Neural crest cell (in vitro differentiated cells): ENCODE measurements at places on chromosomes 6 and 20. TPM values are rescaled to one million over a fixed set of nuclear protein-coding genes. Genes with fewer than 3 reads are reported as not detected.

MRPS10 gene
- total RNA-seq: 29.0 and 32.0 TPM in 2 replicates

- DNase-seq: no peak
Observed at GRCh38 chr6:44534291-44534690, 146.8 kb downstream of the CDC5L start.

DNA sequence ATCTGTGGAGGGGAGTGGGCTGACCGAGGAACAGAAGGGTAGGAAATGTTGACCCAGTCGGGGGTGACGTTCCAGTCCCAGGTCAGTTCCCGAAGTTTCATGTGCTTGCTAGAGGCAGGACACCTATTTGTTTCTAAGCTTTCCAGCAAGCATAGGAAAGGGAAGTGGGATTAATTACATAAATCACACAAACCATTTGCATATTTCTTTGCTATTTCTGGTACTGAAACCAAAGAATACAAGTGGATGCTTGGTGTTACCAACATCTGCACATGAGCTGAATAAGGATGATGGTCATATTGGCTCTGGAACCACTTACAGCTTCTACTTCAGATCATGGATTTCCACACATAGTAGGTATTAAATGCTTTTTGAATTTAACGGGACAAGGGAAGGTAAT lies 546.5 kb downstream of the PRKN start:
- no peak for DNase-seq

DNA sequence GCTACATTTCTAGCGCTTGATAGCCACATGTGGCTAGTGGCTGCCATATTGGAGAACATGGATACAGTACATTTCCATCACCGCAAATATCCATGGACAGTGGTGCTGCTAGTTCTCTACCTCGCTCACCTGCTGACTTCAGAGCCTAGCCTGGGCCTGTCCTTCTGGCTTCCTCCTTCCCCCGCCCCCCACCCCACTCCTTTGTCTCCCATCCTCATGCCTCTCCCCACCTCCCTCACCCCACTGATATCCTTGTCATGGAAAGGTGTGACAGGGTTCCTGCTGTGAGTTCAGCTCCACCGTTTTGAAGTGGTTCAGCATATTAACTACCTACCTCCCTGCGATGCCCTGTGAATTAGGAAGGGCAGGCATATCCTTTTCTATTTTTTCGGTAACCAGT lies 14.2 kb downstream of the NKX2-2 start:
- DNase-seq: no peak

GRCh38 chr20:10312111-10312510 lies 93.5 kb downstream of the SNAP25 start:
- no peak for DNase-seq

GRCh38 chr6:30542404-30542725 lies 13.9 kb downstream of the GNL1 start:
- DNase-seq: no peak

DNA sequence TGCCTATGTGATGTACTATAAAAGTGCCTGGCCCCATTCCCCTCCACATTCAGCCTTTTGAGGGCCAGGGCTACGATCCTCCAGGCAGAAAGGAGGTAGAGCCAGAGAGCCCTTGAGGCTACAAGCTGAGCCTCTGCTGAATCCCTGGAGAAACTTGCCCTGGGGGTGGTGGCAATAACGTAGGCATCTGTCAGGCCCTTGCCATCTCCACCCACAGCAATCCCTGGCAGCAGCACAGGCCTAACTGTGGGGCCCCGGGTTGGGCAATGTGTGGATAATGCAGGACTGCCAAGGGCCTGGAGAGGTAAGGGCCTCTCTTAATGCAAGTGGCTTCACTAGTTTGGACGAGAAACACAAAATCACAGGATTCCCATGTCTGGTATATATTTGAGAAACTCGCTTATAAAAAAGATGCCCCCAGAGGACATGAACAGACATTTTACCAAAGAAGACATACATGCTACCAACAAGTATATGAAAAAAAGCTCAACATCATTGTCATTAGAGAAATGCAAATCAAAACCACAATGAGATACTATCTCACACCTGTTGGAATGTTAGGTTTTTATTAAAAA lies 99.0 kb downstream of the QRSL1 start:
- DNase-seq: no peak

GRCh38 chr6:835476-836160 lies 142.7 kb upstream of the EXOC2 start:
- no peak for DNase-seq

- no peak for DNase-seq
Observed at GRCh38 chr6:42696526-42697267, 25.7 kb downstream of the PRPH2 start.

GRCh38 chr6:98845211-98846020 lies 11.0 kb downstream of the POU3F2 start:
- peak; percentile 90 for DNase-seq

- no peak for DNase-seq
Observed at GRCh38 chr6:115882174-115882573, 178.5 kb downstream of the FRK start.

DNA sequence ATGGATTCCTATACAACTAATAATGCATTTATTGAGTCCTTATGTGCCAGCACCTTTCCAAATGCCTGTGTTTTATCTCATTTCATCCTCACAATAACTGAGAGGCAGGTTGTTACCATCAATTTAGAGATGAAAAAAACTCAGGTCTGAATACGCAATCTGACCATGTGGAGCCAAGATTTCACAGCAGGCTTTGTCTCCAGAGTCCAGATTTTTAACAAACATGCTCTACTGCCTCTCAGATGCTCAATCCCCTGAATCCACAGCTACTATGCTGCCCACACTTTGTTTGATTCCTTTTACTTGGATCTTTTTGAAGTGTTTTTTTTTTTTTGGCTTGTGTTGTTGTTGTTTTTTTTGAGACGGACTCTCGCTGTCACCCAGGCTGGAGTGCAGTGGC lies 46.8 kb downstream of the B4GALT5 start:
- no peak for DNase-seq

MYH7B gene
- 0.55 and 0.77 TPM in 2 replicates for total RNA-seq

DNA sequence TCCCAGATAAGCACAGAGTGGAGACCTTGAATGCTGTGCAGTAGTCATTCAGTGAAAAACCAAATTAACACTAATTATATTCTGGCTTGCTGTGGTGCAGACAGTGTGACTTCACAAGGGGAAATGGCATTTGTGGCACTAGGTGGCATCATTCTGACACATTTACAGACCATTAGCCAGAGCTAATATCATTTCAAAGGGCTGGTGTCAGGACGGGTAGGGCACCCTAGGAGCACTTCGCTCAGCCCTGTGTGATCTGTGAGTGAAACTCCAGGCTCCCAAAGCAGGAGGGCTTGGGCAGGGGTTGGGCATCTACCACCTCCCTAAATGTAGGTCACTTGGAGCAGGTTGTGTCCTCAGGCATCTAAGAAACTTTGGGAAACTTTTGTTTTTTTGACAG lies 555.8 kb downstream of the PKHD1 start:
- DNase-seq: no peak

GRCh38 chr20:11246251-11246775 lies 572.5 kb upstream of the JAG1 start:
- DNase-seq: no peak

DNA sequence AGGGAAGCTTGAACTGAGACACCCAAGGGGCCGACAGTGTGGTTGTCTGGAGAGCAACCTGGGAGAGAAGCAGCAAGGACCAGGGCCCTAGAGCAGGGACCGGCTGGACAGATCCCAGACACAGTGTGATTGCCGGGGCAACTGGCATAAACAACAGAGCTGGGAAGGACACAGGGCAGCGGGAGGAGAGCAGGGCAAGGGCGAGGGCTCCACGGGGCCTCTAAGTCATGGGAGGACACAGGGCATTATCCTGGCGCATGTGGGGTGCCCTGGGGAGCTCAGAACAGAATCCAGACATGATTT lies 31.1 kb upstream of the CCR6 start:
- no peak for DNase-seq

- peak; percentile 70 for DNase-seq
Observed at GRCh38 chr6:149934249-149935156, 7.3 kb upstream of the ULBP2 start.

POPDC3 gene
- 0.77 and 0.86 TPM in 2 replicates for total RNA-seq

- DNase-seq: no peak
Observed at GRCh38 chr6:53943395-53943794, 148.6 kb downstream of the LRRC1 start.

AIF1 gene
- not detected in 2 replicates for total RNA-seq

DNA sequence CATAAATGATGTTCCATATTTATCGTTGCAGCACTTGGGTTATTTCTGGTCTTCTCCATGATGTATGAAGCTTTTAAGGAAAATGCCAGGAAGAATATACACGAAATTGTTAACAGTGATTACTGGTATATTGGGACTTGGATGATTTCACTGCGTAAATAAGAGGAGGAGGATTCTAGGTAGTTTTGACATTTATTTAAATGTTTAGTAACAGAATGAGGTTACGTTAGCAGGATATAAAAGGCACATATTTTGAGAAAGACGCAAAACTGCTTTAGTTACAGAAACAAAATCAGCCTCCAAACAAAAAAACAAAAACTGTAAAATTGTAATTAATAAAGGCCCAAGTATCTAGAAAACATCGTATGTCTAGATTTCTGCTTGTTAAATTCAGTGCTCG lies 147.7 kb downstream of the JARID2 start:
- DNase-seq: no peak

DNA sequence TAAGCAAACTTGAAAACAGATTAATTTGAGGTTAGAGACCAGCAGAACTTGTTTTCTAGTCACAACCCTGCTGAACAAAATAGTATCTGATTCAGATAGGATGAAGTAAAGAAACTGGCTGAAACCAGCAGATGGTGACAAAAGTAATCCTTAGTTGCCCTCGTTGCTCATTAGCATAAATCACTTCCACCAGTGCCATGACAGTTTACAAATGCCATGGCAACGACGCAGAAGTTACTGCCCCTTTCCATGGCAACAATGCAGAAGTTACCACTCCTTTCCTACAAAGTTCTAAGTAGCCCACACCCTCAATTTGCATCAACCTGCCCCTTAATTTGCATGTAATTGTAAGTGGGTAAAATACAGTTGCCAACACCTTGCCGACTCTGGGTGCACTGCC lies 23.7 kb downstream of the SNRPB start:
- DNase-seq: no peak

CALHM4 gene
- not detected in 2 replicates for total RNA-seq

TREM1 gene
- total RNA-seq: not detected in 2 replicates

- no peak for DNase-seq
Observed at GRCh38 chr20:51703400-51704287, 64.5 kb downstream of the ATP9A start.

PRICKLE4 gene
- total RNA-seq: 2.9 and 4.1 TPM in 2 replicates

- DNase-seq: no peak
Observed at GRCh38 chr6:142523515-142524375, 221.9 kb downstream of the ADGRG6 start.

GRCh38 chr6:33578588-33579011 lies 1.5 kb downstream of the BAK1 start:
- no peak for DNase-seq

DNA sequence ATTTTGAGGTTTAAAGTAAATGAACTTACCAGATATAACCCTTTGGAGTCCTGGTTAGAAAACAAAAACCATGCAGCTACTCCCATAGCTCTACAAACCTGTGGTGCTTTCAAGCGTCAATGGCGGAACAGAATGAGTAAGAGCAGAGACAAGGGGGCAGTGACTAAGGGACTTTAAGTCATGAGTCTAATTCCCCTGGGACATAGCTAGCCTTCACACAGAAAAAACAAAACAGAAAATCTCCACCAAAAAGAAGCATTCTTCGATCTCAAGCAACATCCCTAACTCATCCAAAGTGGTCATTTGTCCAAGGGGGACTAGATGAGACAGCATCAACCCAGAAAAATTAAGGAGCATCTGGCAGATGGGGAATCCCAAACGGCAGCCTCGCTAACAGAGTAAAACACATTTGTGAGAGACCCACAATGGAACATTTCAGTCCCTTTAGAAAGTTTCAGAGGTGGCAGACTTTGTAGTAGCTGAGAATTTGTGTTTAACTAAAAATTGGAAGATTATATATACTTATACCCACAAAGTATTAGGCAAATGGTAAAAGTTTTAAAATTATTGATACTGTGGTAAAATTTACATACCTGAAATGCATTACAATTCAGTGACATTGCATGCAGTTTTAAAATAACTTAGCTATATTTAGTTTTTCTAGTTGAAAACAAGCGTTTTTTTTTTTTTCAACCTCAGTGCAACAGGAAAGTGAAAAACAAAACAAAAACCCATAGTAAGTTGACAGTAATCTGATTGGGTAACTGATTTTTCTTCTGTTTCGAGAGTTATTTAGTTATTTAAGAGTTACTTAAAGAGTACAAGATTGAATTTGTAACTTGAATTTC lies 67.5 kb downstream of the KCNQ5 start:
- no peak for DNase-seq

- no peak for DNase-seq
Observed at GRCh38 chr6:82243884-82244283, 3.7 kb downstream of the IBTK start.

GRCh38 chr20:49545572-49545971 lies 22.4 kb downstream of the PTGIS start:
- no peak for DNase-seq

- DNase-seq: no peak
Observed at GRCh38 chr6:91704531-91704930, 1117.7 kb upstream of the MAP3K7 start.

GRCh38 chr6:92072387-92072786 lies 1347.0 kb downstream of the EPHA7 start:
- no peak for DNase-seq

GRCh38 chr20:52746190-52746589 lies 226.0 kb upstream of the TSHZ2 start:
- no peak for DNase-seq

NR2E1 gene
- not detected in 2 replicates for total RNA-seq

- DNase-seq: no peak
Observed at GRCh38 chr6:147177286-147177685, 26.9 kb upstream of the STXBP5 start.

TBXT gene
- total RNA-seq: not detected in 2 replicates

GRCh38 chr6:84033523-84034451 lies at the start of gene MRAP2:
TSS of gene MRAP2 (plus strand) at chr6:84033772. CDS start at chr6:84055319, 21,547 bp downstream.
- DNase-seq: peak; percentile 35

DNA sequence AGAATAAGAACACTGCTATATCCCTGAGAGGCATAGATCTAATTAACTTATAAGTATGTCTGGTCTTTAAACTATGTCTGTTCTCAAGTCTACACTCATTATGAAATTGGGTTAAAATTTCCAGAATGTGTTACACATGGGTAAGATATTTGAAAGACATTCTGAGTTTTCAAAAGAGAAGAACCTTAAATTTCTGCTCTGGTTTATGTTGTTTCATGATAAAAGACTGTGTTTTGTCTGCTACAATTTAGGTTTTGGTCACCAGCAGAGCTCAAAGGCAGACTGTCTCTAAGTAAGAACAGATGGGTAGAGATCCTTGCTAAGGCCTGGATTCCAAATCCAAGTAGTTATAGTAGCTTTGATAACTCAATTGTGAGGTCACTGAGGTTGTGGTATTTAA lies 6.0 kb downstream of the STMND1 start:
- no peak for DNase-seq

TMEM244 gene
- not detected in 2 replicates for total RNA-seq

COL9A1 gene
- total RNA-seq: 28.6 and 30.8 TPM in 2 replicates

- no peak for DNase-seq
Observed at GRCh38 chr6:33704215-33705066, 7.1 kb downstream of the UQCC2 start.

DNA sequence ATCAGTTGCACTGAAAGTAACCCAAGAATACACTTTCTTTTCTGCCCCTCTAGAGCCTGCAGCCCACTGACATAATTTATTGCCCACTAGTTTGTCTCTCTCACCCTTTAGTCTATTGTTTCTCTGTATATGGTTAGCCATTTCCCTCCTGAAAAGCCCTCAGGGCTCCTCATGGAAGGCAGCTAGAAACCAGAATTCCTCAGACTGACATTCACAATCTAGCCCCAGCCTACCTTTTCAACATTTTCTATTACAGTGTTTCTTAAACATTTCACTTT lies 21.4 kb upstream of the PAQR8 start:
- no peak for DNase-seq
